ENCODE measurements at places on chromosomes 6 and 20.
A peak's percentile ranks its signal among the peaks of the same experiment; 100 is the strongest.

GRCh38 chr20:13526551-13526950 is 112.2 kb downstream of the TASP1 start:
- DNase-seq: no peak

GRCh38 chr6:27541212-27541932 is 68.5 kb upstream of the ZNF184 start:
- no peak for DNase-seq

DNA sequence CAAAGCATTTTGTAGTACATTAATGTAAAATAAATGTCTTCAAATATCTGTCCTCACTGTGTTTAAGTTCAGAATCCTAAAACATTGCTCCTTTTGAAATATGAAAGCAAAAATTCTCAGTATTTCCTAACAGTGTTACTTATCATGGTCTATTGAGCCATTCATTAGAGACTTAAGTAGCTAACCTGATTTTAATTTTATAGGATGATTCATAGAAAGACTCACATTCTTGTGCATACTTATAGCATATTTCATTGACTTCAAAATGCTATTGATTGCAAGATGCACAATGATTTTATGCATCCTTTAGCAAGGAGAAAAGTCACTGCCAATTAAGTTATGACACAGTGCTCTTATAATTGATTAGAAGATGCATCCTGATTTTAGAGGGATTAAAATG is 85.7 kb downstream of the HIVEP1 start:
- DNase-seq: no peak

DNA sequence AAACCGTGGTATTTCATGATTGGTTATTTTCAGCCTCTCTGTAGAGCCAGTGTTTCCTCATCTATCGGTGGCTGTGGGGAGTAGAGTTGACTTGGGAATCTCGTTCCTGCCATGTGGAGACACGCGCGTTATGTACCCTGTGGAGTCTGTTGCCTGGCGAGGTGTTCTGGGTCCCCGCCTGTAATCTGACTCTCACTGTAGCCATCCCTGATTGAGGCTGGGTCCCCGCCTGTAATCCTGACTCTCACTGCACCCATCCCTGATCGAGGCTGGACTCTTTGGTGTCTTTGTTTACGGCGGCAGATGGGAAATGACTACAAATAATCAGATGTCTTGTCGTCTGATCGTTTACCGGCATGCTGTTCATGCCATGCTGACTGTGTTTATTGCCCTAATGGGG is 153.9 kb downstream of the DTNBP1 start:
- no peak for DNase-seq

DNA sequence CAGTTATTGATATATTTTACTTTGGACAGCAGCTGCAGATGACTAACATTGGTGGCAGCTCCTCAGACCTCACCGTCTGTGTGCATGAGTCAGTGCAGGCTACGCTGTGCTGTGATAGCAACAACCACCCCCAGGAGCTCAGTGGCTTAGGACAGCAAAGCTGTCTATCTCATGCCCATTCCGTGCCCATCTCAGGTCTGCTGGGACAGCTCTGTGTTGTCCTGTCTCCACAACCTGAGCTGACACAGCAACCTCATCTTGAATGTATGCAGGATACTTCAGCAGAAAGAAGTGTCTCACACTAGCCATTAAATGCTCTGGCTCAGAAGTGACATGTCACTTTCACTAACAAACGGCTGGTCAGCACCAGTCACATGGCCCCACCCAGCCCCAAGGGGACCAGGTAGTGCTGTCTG is 47.7 kb downstream of the BANF2 start:
- DNase-seq: no peak

DNA sequence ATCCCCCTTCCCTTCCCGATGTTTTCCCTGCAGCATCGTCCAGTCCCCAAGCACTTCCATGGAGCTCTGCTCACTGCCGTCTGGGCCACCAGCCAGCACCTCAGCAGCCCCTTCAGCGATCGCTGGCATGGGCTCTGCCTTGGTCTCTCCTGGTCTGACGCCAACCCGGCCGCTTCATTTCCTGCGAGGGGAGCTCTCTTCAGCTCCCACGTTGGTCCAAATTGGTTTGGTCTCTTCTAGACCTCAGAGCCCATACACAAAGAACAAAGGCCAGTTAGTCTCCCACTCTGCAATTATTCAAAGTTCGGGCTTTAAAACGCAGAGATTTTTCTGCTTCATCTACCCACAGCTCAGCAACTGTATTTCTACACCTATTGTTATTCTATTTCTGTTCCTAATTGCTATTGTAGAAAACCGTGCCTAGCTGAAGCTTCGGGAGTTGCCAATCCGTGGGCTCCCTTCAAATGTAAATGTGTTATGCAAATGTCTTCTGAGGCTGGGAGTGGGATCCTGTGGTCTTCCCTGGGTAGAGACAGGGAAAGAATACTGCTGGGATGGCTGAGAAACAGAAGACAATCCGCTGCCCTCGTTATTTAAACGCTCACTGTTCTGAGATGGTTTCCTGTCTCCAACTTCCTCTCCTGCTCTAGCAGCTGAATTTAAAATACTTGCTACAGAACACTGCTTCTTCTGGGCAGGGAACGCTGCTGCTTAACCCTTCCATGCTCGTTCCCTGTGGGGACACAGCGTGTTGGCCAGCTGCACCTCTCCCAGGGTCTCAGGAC is 154.2 kb upstream of the QKI start:
- DNase-seq: peak; percentile 22

DNA sequence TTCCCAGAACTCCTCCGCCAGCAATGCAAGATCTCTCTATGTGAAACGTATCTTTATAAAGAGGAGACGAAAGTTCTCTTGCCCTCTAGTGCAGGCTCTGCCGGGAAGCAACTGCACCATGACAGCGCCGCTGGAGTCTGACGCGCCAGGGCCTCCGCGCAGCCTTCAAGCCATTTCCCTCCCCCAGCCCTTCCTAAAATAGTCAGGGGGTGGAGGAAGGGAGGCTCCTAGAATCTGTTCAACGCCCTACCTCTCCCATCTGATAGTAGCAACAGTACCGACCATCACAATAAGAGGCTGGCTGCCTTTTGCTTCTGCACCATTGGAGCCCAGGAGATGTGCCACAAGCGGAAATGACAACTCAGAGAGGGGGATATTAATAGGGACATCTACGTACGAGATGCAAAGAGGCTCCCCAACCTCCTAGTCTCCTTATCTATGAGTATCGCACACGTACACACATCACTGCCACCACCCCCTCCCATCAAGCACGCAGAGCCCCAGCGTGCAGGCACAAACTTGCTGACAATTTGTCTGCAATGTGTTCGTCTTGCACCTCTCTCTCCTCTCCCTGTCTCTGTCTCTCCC is 1.0 kb downstream of the SYNE1 start:
- no peak for DNase-seq

GRCh38 chr6:143516690-143517446 is 5.3 kb upstream of the FUCA2 start:
- DNase-seq: no peak

GRCh38 chr6:1314617-1315016 is 2.7 kb downstream of the FOXQ1 start:
- no peak for DNase-seq

DNA sequence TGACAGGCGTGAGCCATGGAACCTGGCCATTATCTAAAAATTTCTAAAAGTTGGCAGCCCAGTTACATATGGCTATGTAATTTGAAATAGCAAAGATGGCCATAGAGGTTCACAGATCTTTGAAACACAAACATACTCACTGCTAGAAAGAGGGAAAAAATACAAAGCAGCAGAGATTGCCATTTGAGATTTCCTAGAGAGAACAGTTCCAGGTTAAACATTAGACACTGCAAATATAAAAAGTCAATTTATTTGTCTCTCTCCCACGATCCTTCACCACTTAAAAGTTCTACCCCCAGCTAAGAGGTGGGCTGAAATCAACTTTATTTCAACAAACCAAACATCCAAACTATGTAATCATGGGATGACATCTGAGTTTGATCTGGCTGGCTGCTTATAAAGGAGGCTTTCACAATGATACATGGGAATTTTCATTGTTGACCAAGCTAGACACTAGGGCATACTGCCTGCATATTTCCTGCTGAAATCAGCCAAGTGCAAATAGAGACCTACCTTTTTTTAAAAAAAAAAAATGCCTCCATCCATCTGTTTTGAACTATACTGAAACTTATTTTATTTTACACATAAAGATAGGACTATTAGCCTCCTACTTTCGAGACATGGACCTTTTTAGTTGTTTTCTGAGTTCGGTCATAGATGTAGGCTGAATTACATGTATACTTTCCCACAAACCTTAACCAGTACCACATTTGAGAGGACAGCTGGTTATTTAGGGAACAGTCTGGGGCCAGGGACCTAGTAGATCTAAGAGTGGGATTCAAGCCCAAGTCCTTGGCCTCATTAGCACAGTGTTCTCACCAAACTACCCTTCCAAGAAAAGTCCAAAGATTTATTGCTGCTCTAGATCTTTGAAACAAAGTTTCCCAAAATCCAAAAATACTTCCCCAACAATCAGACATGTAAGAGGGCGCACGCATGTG is 16.6 kb downstream of the DCDC2 start:
- DNase-seq: no peak

DNA sequence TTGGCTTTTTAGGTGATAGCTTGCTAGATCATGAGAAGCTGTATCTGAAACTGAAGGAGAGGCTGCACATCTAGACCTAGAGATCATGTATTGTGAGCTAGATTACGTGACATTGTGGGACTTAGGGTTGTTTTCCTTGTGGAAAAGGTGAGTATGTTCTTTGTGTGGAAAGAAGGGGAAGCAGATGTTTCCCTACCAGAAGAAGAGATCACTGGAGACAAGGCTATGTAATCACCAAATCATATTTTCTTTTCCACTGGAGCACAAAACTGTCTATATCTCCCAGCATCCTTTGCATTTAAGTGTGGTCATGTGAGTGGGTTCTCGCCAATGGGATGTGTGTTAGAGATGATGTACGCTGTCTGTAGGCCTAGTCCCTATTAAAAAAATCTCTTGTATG is 7.0 kb upstream of the EPB41L2 start:
- DNase-seq: no peak

GRCh38 chr20:21092806-21093205 is 13.4 kb downstream of the LINC00237 start:
- DNase-seq: no peak

DNA sequence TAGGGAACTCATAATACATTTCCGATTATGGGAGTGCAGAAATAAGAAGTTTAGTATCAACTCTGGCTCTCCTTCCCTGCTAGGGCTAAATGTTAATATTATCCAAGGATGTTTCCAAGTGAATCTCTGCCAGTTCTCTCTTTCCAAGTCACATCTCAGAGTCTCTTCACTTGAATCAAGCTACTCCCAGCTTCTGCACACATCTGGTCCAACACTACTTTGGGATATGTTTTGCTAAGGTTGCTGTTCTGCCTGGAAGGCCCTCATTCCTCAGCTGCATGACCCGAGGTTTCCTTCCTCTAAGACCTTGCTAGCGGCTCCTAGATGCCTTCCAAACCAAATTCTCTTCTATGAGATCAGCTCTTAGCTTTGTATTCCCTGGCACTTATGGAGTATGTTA is 331.8 kb downstream of the GJA1 start:
- DNase-seq: no peak

DNA sequence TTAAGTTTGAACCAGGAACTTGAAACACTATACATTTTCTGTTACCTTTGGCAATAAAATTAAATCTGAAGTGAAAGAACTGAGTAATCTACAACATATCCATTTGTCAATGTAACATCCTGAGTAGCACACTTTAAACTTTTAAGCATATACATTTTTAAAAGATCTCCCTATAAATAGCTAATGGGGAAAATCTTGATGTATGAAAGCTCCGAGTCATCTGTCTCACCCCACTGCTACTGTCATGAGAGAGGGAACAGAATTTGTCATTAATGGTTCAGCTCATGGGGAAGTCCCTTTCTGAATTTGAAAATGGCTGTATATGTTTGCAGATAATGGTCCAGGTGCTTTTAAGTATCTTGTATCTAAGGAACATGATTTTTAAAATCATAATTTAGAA is 55.2 kb upstream of the NOX3 start:
- no peak for DNase-seq

- DNase-seq: no peak
These were observed 19.7 kb downstream of the GTPBP2 start for GRCh38 chr6:43609402-43609801.

GRCh38 chr6:159931112-159931511 is 37.8 kb upstream of the IGF2R start:
- DNase-seq: no peak

GRCh38 chr20:43514648-43514999 is 7.1 kb downstream of the L3MBTL1 start:
- DNase-seq: no peak

- peak; percentile 33 for DNase-seq
These were observed 515.7 kb upstream of the FLRT3 start for GRCh38 chr20:14853079-14853478.

- no peak for DNase-seq
These were observed 592.3 kb downstream of the PHF3 start for GRCh38 chr6:64227863-64228262.

DNA sequence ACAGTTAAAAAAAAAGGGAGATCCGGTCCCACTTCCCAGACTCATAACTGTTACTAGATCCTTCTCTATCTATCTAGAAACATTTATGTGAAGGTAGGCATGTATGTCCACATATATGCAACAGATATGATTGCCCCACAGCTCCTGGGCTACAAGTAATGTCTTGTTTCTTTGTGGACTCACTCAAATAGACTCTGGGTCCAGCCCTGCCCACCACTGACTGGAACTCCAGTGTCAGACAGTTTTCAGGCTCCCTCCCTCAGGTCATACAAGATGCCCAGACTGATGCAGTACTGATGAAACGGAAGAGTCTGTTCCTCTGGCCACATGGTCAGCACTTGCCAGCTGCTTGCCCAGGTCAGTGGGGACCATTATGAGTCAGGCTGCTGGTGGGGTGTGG is 30.8 kb upstream of the IER3 start:
- DNase-seq: no peak

GRCh38 chr6:71287038-71287437 is 1.6 kb upstream of the OGFRL1 start:
- no peak for DNase-seq

DNA sequence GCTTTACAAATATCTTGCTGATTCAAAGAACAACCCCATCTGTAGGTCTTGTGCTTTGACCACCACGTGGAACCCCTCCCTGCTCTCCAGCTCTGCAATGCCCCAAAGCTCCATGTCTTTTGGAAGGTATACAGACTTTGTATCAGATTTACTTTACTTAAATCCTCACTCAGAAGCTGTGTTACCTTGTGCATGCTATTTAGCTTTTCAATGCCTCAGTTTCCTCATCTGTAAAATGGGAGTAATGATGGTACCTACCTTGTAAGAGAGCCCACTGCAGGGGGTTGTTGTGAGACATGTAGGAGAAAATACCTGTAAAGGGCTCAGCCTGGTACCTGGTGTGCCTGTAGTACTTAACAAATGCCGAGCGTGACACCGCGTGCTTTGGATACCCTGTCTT is 200.2 kb upstream of the CHD6 start:
- no peak for DNase-seq

- DNase-seq: no peak
These were observed 244.3 kb upstream of the ASCC3 start for GRCh38 chr6:101125380-101125971.

Data from NCI-H2029 treated with DMSO at 0.1 percent for 48 hours (cell line).